Activated gamma-delta T cell treated with anti-CD3 and anti-CD28 coated beads, Interleukin-2, amount 50 U/mL, for 16 hours (primary cell): ENCODE measurements at places on chromosomes 11 and 22.

DNA sequence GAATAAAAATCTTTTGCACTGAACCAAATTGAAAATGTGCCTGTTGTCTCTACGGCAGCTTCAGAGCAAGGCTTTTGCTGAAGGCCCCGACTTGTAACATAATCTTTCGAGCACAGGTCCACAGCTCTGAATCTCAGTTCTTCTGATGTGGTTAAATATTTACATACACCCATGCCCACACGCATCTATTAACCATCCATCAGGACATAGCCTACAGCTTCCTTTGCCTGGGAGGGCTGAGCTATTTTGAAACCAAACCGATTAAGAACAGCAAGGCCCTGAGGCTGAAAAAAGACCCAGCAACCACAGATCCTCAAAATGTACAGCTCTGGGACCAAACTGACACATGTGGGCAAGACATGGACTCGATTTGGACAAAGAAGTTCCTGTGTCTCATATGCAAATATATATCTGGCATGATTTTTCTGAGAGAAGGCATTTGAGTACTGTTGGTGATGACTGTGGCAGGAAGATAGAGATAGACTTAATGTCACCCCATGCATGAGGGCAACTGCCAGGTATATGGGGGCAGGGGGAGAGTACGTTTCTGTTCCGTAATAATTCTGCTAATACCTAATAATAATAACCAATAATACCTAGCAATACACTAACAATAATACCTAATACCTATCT lies 322.7 kb upstream of the PLET1 start:
- no peak for DNase-seq

GRCh38 chr11:110777775-110778174 lies 65.5 kb upstream of the ARHGAP20 start:
- no peak for DNase-seq

DNA sequence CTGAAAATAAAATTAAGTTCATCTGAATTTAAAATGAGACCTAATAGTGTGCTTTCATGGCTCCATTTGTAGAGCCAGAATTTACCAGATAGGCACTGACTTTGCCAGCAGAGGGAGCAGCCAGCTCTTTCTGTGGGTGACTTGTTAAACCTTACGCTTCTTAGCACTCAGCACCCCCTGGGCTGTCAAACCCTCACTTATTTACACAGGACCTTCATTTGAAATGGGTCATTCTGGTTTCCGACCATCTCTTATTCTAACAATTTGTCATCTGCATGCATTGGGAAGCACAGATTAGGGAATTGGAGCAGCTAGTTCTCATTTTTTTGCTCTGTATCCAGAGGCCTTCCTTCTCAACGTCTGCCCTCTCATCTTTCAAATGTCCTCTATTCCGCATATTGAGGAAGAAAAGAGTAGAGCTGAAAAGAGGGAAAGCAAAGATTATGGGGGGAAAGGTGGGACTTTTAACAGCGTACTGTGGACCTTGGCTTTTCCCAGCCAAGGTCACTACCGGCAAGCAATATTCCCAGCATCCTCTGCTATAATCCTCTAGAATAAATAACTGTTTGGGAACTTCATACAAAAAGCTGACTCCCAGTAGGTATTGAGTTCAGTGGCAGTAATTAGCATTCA lies 3.1 kb downstream of the ASRGL1 start:
- DNase-seq: peak; percentile 33

DNA sequence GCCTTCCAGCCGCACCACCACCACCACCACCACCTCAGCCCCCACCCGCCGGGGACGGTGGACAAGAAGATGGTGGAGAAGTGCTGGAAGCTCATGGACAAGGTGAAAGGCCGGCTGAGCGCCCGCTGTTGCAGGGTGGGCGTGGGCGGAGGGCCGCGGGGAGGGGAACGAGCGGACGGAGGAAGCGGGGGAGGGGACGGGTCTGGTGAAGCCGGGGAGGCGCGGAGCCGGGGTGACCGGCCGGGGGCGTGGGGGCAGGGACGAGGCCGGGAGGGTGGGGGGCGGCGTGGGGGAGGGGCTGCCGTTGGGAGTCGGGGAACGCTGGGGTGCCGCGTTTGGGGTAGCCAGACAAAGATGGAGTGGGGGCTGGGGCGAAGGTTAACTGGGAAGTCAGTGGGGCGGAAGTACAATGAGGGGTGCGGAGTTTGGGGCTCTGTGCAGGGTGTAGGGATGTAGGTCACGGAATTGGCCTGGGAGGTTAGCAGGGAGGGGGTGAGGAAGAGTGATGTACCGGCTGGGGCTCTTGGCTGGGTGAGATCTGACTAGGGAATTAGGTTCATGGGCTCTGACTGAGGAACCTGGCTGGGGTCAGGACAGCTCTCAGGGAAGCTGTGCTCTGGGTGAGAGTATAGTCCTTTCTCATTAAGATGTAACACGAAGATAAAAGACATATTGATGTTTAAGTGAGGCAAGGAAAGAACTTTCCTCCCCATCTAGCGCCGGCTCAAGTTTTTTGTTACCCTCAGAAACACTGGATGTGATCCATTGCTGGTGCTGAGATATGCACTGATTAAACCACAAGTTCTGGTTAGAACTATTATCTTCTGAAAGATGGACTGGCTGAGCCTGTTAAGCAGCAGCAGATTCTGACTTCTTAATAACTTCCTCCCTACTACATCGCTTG lies 624 bp downstream of the CBL start:
- DNase-seq: peak; percentile 36

GRCh38 chr22:35064664-35065063 lies 1.3 kb upstream of the ISX start:
- DNase-seq: no peak

- DNase-seq: no peak
Measured at GRCh38 chr11:61273178-61274078, 21.7 kb downstream of the VWCE start.

- DNase-seq: peak; percentile 58
Measured at GRCh38 chr11:62337303-62338181, at the start of gene ASRGL1. Gene ASRGL1 (plus strand): TSS chr11:62337448. CDS start chr11:62337978, 530 bp downstream.

DNA sequence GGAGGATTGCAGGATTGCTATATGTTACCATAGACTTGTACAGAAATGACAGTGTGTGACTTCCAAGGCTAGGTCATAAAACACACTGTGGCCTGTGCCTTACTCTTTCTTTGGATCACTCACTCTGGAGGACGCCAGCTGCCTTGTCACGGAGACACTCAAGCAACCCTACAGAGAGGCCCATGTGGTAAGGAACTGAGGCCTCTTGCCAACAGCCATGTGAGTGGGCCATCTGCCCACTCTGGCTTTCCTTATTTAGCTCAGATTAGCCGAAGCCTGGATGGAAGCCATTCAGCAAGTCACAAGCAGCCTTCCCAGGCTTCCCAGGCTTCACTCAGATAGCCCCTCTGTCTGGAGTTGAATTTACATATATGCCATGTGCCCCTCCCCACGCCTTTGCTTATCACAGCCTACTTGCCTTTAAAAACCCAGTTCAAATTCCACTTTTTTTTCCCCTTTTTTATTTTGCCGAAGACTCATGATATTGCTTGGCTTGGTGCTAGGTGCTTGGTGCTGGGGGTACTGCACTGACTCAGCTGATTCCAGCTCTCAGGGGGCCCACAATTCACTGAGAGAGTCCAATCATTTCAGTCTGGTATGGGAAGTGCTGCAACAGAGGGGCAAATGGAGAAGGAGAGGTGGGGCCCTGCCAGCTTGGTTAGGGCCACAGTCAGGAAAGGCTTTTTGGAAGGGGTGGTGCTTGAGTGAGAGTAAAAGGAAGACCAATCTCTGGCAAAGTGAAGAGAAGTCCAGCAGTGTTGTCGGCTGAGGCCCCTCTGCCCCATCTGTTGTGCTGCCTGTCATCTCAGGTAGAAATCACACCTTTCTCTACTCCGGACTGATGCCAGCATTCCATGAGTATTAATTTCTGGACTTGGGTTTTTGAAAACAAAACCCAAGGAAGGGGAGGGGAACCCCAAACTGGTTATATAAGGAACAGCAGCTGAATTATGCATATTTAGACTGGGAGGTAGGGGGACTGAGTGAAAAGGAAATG lies 14.5 kb upstream of the P4HA3 start:
- no peak for DNase-seq

DNA sequence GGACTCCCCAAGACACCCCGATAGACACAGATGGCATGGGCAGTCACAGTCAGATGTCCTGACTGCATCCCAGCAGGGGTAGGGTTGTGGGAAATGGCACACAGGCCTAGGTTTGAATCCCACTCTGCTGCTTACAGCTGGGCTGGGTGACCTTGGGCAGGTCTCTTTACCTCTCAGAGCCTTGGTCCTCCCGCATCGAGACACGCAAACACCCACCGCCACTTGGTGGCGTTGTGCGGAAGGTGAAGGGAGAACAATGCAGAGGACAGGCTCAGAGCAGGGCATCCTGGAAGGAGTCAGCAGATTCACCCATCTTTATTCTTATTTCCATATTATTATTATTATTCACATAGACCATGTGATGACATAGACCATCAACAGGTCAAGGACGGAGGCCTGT lies 140.5 kb downstream of the MIAT start:
- no peak for DNase-seq

DNA sequence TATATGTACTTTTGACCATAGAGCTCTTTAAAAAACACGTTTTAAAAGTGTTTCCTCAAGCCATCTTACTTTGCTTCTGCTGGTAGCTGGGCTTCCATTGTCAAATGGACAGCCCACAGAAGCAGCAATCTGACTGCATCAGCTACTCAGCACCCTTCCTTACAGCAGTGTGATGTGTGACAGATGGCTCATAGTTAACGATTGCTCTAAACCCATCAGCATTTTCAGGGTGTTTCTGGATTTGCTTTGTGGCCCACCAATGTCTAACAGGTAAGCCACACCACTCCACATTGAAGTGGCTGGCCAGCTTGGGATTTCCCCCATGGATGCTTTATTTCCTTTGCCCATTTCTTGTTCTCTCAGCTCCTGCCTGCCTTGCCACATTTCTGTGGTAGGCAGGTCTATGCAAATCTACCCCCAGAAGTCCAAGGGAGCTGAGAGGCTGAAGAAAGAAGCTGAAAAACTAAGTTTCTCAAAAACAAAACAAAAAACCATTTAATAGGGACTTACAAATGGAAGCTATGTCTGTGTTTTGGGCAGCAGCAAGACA lies 7.3 kb upstream of the FAR1 start:
- DNase-seq: no peak

DNA sequence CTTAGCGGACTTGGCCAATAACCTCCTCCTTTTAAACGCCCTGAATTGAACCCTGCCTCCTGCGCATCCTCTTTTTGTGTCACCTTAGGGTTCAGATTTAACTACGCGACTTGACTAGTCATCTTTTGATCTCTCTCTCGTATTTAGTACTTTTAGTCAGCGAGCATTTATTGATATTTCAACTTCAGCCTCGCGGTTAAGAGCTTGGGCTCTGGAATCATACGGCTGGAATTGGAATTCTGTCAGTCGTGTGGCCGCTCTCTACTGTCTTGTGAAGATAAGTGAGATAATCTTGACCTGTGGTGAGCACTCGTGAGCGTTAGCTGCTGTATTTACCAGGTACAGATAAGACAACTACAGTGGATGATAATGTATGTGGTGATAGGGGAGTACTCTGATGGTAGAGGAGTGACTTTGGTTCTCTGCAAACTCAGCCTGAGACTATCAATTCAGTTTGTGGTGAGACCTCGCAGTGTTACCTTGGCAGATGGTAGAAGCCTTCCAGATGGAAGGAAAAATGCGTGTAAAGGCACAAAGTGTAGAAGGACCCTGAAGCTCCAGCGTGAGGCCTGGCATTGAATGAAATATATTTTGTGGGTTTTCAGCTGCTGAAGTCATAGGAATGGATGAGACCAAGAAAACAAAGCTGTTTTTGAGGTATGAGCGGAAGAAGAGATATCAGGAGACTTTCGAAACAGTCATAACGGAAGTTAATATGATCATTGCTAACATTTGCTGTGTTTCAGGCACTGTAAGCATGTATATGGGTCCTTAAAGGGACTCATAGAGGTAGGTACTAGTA lies 682 bp downstream of the ATM start:
- no peak for DNase-seq

GRCh38 chr11:84720706-84721402 lies 906.3 kb downstream of the DLG2 start:
- DNase-seq: no peak

GRCh38 chr11:23866641-23867040 lies 630.2 kb upstream of the LUZP2 start:
- DNase-seq: no peak

DNA sequence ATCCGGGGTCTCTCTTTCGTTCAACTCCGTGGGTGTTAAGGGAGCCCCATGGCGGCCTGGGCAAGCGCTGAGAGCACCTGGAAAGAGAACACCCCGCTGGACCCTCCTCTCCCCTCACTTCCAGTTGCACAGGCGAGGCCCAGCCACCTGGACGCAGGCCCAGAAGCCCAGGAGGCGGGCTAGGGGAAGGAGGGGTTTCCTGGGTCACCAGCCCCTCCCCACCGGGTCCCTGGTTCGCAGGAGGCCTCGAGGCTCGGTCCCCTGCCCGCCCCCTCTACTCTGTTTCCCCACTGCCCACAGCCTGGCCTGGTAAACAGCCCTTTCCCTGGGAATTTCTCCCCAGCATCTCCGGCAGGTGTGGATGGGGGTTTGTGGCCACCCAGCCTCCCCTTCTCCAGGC lies 8.5 kb upstream of the NFAM1 start:
- DNase-seq: no peak

DNA sequence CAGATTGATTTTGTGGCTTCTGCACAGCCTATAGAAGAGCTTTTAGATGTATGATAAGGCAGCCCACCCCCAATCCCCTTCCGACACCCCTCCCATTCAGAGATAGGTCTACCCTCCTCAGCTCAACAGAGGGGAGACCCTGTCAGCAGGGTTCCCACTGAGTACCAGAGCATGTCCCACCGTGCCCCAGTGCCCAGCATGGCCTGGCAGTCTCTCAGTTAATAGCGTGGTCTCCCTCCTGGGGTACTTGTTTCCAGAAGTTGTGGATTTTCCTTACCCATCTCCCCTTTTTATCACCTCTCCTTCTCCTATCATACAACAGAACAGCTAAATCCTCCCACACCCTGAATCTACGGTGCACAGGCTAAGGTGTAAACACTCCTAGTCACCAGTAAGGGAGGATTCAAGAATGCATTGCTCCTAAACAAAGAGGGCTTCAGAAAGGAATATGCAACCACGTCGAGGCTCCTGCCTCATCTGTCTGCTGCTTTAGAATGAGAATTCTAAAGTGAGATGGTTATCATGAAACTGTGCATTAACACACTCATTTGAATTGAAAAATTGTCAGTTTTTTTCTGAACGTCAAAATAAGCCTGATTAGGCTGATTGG lies 6.7 kb downstream of the PLAAT2 start:
- DNase-seq: no peak

DNA sequence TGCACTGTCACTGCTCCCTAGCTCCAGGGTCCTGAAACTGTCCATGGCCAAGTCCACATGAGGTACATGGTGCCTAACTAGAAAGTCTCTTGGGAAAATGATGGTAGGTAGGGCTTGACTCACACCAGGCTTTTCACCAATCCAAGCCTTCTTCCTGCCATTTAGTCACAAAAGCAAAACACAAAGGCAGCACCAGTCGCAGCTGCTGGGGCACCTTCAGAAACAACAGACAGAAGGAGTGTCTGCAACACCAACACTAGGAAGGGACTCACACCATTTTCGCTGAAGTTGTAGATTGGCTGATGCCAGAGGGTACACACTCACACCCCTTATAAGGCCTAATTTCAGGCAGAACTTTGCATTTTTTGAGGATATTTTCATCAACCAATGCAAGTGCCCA lies 55.7 kb downstream of the SYTL2 start:
- DNase-seq: no peak
